ENCODE measurements at places on chromosomes 4 and X.

- DNase-seq, result no peak
Measured at GRCh38 chrX:38484607-38485498, 76.5 kb upstream of the TSPAN7 start.

GRCh38 chrX:103360092-103360491 is 3.8 kb downstream of the TCEAL9 start:
- DNase-seq, result no peak

GRCh38 chrX:41922431-41923151 is 763 bp downstream of the CASK start:
- no peak for DNase-seq

- DNase-seq, result peak; percentile 9
Measured at GRCh38 chr4:10582059-10582686, 102.4 kb downstream of the CLNK start.

DNA sequence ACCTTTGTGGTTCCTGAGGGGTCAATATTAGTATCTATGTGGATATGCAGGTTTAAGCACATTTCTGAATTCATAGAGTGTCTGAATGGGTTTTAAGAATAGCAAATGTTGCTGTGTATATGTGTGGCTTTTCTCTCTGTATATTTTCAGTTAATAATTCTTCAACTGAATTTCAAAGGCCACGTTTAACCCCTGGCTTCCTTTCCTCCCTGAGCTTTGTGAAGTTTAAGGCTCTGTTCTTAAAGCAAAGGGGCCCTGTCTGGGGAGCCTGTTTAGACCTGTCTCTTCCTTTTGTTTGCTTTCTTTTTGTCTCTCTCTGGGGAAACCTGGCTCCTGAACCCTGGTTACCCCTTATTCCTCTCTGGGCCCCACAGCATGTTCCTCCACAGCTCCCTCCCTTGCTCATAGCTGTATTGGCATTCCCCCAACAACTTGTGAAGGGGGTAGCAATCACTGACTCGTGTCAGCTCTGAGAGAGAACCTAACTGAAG is 139.1 kb downstream of the COL4A6 start:
- no peak for DNase-seq

DNA sequence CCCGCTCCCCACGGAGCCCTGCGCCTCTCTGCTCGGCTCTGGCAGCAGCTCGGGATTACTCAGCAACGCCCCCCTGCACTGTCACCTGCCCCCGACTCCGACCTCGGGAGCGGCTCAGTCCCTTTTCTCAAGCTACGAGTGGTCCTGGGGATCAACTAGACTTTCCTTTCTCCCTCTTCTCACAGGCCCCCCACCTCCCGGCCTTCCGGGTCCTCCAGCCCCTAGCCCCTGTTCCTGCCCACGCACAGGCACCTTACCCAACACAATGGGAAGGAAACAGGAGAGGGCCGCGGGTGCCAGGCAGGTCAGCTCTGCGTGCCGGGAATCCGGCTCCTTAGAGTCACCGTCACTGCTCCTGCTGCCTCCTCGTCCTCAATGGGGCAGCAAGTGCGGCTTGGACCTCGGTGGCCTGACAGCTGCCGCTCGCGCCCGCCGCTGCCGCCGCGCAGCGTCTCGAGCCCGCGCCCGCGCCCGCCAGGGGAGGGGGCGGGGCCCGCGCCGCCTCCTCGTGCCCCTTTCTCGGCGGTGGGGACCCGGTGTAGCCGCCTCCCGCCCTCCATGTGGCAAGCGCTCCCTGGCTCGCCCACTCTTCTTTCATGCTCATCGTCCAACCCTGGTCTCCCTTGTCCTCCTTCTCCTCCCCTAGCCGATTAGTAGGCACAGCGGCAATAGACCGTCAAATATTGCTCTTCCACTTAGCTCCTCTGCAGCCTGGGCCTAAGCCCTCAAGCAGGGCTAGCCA is at the start of gene RAB9B:
RAB9B (minus strand) TSS at position 455 of the 742 bp plus-strand sequence. CDS start 6,473 bp downstream, outside the sequence.
- no peak for DNase-seq

DNA sequence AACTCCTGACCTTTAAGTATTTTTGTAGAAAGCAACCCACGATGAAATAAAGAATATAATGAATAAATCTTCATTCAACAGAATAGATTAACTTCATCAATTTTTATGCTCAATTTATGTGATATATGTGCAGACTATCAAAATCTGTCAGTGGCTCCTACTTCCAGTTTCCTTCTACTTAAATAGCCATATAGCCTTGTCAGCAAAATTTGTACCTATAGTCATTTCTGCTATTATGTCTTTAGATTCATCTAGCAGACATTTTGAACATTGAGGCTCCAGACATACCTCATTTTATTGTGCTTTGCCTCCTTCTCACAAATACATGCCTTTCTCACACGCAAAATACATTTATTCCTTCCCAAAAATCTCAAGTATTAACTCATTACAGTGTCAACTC is 971.7 kb downstream of the FAM133A start:
- DNase-seq, result no peak

DNA sequence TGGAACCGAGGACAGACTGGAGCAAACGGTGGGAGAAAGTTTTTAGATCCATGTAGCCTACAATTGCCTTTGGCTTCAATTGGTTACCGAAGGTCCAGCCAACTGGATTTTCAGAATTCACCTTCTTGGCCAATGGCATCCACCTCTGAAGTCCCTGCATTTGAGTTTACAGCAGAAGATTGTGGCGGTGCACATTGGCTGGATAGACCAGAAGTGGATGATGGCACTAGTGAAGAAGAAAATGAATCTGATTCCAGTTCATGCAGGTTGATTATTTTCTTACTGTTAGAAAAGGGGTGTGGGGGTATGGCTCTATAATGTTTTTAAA is 702 bp downstream of the KLHL5 start:
- DNase-seq, result no peak

DNA sequence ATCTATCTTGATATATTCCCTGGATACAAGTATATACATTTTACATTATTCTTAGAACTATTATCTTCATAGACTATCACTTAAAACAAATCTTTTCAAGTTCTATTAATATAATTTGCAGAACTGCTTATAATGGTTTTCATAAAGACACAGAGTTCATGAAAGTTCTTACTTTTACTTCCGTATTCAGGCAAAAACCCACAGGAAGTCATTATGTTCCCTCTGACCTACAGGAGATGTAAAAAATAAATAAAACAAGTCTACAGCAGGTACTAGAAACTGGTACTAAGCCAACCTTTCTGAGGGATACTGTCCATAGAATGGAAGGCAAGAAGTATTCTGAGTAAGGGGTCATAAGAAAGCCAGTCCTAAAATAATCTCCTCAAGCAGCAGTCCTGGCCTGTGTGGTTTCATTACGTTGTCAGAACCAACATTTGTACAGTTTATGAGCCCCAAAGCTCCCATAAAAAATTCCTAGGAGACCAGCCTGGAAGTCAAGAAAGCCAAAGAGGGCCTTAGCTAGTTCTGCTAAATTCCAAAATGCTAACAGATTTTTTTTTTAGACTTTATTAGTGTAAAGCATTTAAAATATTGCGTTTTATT is 68.6 kb downstream of the CAMK2D start:
- peak; percentile 36 for DNase-seq

DNA sequence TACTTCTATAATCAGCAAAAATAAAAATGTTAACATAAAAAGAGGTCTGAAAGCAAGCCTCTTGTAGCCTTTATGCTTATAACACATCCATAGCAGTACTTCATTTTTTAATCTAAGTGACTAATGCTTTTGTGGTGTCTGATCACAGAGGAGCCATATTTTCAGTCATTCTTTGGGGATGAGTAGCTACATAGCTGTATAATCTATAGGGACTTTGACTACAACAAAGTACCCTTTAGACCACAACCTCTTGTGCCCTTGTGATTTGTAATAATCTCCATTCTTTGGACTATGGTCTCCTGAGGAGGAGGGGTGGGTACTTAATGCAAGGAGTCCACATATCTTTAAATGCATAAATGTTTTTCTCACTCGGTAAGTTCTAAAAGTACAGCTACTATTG is 9.6 kb downstream of the DRP2 start:
- DNase-seq, result no peak

GRCh38 chr4:158374318-158374717 is 147.4 kb upstream of the RXFP1 start:
- no peak for DNase-seq

DNA sequence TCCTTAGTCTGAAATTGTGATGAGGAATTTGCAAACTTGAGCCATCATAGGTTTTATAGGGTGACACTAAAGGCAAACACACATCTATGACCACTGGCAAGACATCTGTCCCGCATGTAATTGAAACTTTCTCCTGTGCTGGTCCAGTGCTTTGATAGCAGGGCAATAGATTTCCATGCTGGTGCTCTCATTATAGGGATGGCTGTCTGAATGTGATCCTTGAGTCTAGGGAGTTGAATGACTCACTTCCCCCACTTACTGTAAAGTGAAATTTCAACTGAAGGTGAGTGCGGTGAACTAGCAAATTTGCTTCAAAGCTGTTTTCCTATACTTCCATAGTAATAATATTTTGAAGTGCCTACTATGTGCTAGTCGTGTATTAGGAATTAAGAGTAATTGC is 1630.0 kb downstream of the STIM2 start:
- no peak for DNase-seq

- no peak for DNase-seq
Measured at GRCh38 chr4:46890056-46890455, 19.0 kb downstream of the COX7B2 start.

- DNase-seq, result no peak
Measured at GRCh38 chr4:81095389-81095788, 64.9 kb downstream of the BMP3 start.

- DNase-seq, result no peak
Measured at GRCh38 chrX:155112171-155112570, 40.9 kb downstream of the BRCC3 start.

DNA sequence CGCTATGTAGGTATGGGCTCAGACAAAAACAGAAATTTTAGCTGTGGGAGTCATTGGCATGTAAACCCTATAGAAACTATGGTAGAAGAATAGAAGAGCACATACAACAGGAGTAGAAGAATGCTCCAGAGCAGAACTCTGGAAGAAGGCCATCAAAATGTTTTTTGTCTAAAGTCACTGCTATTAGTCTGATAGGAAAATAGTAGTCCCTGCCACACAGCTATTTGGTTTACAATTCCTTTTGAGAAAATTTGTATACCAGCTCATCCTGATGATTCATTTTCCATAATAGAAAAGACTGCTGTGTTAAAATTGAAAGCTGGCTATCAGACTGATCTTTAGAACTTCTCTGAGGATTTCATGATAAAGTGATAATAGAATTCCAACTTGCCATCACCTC is 32.8 kb upstream of the ADAD1 start:
- no peak for DNase-seq

DNA sequence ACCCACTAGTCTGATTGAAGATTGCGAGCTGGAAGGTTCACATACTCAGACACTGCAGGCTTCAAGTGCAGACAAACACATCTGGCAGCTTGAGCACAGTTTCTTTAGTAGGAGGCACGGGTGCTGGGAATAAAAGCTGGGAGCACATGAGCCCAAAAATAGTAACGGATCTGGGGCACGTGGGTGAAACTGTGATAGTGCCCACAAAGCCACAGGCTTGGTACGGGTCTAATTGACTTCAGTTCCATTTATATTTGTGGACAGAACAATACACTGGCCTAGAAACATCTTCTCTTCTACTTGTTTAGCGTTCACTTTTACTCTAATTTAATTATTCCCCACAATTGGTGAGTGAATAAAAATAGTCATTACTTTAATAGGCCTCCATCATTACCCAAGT is 2370.7 kb downstream of the PCDH7 start:
- no peak for DNase-seq

DNA sequence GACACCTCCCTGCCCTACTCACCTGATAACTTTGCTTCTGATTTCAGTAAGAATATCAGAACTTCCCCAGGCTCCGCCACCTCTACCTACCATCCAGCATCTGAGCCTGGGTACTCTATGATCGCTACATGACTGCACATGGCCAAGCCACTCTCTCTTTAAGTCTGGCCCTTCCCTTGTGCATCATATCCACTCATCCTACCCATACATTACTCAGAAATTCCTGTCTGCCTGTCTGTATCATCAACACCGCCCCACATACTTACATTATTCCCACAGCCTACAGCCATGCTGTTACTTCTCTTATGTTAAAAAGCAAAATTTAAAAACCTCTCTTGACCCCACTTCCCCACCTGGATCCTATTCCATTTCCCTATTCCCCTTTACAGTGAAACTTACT is 84.7 kb downstream of the SCD5 start:
- DNase-seq, result no peak

DNA sequence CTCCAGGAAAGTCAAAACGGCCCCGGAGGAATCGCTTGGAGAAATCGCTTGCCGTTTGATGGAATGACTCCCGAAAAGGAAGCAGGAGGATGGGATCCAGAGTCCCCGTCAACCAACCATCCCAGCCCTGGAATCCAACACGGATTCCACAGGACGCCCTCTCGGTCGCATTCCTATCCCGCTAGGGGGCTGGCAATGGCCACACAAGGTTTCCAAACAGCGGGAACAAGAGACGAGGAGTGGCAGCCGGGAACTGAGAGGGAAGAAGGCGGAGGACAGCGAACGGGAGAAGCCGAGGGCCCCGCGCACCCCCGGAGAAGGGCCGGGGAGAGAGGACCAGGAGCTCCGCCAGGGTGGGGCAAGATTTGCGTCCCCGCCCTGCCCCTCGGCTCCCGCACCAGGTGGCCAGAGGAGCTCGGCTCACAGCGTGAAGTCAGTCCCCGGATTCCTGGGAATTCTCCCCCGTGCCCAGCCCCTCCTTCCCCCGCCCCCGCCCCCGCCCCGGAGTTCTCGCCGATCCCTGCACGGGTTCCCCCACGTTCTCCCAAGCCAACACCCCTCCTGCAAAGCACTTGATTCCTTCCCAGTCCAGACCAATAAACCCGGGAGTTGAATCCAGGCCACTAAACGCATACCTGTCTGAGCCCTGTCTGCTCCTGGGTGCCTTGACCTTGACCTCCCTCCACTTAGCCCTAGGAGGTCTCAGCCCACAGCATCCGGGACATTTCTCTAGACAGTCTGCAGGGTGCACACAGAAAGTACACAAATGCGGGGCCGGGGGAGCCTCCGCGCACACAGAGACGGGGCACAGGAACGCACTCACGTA is 1.4 kb downstream of the PDZD4 start:
- no peak for DNase-seq

DNA sequence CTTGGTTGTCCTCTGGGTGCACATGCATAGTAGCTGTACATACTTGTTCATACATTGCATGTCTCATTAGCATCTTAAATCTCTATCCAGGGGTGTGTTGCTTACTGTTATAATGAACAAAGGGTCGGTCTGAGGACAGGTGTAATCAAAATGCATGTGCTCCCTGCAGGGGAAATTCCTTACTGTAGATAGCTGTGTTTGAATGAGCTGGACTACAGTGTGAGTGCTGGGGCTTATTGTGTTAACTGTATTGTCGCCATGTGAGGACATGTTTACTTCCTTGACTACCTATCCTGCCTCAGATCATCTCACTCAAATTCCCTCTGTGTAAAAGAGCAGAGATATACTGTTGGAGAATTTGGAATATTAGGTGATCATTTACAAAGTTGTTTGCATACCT is 98.7 kb downstream of the KLHL34 start:
- DNase-seq, result no peak

Measured in AML-193 (cell line).